ENCODE measurements at places on chromosomes 11 and 22.
A peak's percentile ranks its signal among the peaks of the same experiment; 100 is the strongest.

DNA sequence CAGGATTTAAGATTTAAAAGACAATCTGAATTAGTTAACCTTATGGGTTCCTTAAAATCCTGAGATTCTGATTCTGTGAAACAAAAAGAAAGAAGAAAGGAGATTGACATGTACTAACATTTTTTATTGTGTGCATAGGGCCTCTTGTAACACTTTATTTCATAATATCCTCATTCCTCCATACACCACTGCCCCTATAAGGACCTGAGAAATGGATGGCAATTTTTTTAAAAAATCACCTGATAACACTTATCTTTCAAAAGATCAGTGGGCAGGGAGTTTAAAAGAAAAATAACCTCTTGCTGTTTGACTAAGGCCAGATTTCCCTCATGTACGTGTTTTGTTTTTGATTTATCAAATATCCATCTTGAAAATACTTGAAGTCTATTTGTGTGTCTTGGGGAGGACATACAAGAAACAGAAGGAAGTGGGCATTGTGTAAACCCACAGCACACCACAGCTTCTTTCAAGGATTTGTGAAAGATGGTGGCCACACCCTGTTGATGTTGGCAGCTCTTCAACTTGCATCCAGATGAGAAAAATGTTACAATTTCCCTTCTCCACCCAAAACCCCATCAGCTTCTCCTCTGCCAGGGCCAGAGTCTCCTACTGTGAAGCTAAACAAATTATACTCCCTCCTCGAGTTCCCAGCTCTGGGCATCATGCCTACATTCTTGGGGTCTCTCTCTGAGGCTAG lies 35.0 kb upstream of the MPEG1 start:
- peak; percentile 59 for DNase-seq
- no peak overlapping the region for H3K4me3 ChIP-seq
- H3K27me3 ChIP-seq: peaks cover 8% of the 10 kb centered on the region
- peak overlapping the region; percentile 73 for H3K27ac ChIP-seq
- H3K4me1 ChIP-seq: peaks cover 25% of the 10 kb centered on the region

DNA sequence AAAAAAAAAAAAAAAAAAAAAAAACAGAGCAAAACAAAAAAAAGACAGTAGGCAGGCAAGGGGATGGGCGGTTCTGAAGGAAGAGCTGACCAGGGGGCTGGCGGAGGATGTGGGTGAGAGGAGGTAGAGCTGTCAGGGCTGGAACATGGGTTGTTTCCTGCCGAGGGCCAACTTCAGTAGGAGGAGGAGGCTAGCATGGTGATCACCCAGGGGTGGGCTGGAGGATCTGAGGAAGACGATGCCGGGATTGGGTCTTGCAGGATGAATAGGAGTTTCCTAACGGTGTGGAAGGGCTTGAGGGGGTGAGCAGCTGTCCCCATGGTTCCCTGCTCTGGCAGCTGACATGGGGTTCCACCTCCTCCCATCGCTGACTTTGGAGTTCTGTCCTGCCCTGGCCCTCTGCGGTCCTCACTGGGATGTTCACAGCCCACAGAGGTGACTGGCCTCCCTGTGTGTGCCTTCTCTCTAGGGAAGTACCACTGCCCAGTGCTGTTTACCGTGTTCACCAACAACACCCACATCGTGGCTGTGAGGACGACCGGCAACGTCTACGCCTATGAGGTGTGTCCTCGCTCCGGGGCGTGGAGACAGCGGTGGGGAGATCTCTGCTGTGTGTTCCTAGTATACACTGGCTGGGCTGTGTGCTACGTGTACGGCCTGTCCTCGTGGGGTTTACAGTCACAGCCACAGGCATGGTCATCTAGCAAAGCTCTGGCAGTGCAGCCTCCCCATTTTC lies 15.2 kb downstream of the PPIL2 start:
- no peaks in the 10 kb centered on the region for H3K4me1 ChIP-seq
- DNase-seq: no peak
- H3K27me3 ChIP-seq: no peaks in the 10 kb centered on the region
- no peak overlapping the region for H3K4me3 ChIP-seq
- no peak overlapping the region for H3K27ac ChIP-seq

DNA sequence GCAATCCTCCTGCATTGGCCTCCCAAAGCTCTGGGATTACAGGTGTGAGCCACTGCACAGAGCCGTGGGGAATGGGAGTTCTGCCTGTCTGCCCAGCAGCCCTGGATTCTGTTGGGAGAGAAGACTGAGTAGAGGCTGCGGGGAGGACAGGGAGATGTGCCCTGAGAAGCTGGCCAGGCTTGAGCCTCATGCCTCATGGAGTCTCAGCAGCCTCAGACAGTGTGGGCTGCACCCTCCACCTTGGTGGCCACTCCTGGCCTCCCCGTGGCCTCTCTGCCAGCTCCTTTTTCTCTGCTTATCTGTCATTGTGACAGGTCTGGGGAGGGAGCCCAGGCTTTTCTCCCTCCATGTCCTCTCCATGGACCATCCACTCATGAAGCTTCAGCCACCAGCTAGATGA lies 43.2 kb downstream of the DKK3 start:
- no peak overlapping the region for H3K27ac ChIP-seq
- H3K27me3 ChIP-seq: peaks cover 42% of the 10 kb centered on the region
- DNase-seq: no peak
- no peak overlapping the region for H3K4me3 ChIP-seq

DNA sequence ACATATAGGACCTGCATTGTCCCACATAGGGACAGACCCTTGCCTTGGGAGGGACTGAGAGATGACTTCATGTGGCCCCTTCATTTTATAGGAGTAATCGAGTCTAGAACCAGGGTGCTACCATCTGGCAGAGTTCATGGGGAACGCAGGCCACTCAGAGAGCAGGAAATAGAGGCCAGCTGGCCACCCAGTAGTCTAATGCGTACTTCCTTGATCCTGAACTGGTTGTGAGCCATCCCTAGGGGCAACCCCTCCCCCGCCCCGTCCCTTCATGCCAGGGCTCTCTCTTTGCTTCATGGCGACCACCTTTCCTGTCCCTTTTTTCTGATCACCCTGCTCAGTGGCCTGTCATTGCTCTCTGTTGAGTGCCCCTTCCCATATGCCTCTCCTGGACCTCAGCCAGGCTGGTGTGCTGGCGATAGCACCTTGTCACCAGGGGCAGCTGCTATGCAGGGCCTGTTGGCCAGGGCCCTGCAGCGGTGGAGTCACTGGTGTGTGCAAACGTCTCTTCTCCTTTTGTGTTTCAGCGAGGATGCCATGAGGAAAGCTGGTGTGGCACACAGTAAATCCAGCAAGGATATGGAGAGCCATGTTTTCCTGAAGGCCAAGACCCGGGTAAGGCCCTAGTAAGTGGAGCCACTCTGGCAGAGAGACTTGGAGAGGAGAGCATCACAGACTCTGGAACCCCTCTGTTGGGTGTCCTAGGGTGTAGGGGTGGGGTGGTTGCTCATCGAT lies 29.3 kb downstream of the MED15 start:
- peaks cover 46% of the 10 kb centered on the region for H3K36me3 ChIP-seq
- H3K27ac ChIP-seq: peak overlapping the region; percentile 35
- H3K4me3 ChIP-seq: no peak overlapping the region
- no peaks in the 10 kb centered on the region for H3K27me3 ChIP-seq

- peaks cover 16% of the 10 kb centered on the region for H3K27me3 ChIP-seq
- H3K27ac ChIP-seq: no peak overlapping the region
- no peak for DNase-seq
- no peaks in the 10 kb centered on the region for H3K36me3 ChIP-seq
- no peaks in the 10 kb centered on the region for H3K4me1 ChIP-seq
Measured at GRCh38 chr11:2098691-2099515, 40.3 kb downstream of the IGF2 start.

GRCh38 chr22:43167001-43167589 lies 15.7 kb downstream of the TSPO start:
- DNase-seq: no peak
- H3K4me3 ChIP-seq: no peak overlapping the region
- no peaks in the 10 kb centered on the region for H3K27me3 ChIP-seq
- peaks cover 7% of the 10 kb centered on the region for H3K4me1 ChIP-seq

DNA sequence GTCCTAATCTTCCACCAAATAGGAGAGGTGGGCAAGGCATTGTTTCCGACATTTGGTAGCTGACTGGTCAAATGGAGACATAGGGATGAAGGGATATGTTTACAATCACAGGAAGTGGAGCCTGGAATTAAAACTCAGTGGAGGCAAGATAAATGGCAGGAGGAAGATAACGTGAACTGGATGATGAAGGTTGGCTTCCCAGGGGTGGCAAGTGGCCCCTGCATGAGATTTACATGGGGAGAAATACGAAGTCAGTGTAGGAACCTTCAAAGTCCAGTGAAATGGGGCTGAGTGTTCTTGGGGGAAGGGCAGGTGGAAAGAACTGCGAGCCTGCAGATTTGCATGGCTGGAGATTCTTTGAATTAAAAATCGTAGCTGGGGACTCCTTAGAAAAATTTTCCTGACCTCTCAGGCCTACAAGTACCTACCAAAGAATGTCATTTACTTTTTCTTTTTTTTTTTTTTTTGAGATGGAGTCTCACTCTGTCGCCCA lies 724 bp upstream of the FOXRED2 start:
- no peak overlapping the region for H3K27ac ChIP-seq
- no peak for DNase-seq
- H3K4me3 ChIP-seq: peak overlapping the region; percentile 62
- peaks cover 22% of the 10 kb centered on the region for H3K36me3 ChIP-seq
- H3K4me1 ChIP-seq: peaks cover 35% of the 10 kb centered on the region
- no peaks in the 10 kb centered on the region for H3K27me3 ChIP-seq

- no peak for DNase-seq
- H3K27me3 ChIP-seq: peaks cover 4% of the 10 kb centered on the region
- H3K4me3 ChIP-seq: no peak overlapping the region
- H3K4me1 ChIP-seq: no peaks in the 10 kb centered on the region
- H3K27ac ChIP-seq: no peak overlapping the region
Measured at GRCh38 chr22:27397954-27398342, 403.6 kb downstream of the MN1 start.
